ENCODE measurements at places on chromosomes 7 and 10. TPM values are rescaled to one million over a fixed set of nuclear protein-coding genes. Genes with fewer than 3 reads are reported as not detected.

OR2A12 gene
- not detected for total RNA-seq

PILRA gene
- total RNA-seq: 3.6 TPM

GRCh38 chr7:134757938-134758337 lies 21.5 kb upstream of the CALD1 start:
- no peak for DNase-seq

GRCh38 chr10:15821046-15821683 lies 39.1 kb downstream of the MINDY3 start:
- DNase-seq: no peak

DNA sequence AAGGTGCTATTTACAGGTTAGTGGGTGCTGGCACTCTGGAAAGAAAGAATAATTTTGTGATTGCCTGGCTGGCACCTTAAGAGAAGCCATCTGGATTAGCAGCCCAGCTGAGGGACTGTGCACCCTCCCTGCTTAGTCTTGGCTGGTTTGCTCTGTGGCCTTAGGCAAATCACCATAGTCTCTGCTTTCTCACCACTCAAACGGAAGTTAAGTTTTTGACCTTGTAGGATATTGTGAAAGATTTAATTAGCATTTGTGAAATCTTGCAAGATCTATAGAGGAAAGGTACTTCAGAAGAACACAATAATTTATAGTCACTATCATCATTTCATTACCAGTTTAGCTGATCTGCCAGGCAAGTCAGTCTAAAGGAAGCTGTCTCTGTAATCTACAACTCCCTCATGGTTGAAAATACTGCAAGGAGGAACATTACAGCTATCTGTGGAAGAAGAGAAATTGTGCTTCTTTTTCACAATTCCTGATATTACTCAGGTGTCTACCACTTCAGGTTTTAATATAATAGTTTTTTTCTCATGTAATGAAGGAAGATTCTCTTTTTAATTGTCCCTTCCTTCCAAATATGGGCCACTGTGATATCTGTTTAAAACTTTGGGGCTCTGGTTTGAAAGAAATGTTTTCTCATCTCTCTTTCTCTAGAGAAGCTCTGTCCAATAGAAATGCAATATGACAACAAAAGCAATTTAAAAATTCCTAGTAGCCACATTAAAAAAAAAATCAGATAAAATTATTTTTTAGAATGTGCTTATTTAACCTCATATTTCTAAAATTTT lies 219.6 kb downstream of the PTEN start:
- DNase-seq: no peak

GRCh38 chr10:64191286-64191685 lies 670.1 kb downstream of the REEP3 start:
- no peak for DNase-seq

DNA sequence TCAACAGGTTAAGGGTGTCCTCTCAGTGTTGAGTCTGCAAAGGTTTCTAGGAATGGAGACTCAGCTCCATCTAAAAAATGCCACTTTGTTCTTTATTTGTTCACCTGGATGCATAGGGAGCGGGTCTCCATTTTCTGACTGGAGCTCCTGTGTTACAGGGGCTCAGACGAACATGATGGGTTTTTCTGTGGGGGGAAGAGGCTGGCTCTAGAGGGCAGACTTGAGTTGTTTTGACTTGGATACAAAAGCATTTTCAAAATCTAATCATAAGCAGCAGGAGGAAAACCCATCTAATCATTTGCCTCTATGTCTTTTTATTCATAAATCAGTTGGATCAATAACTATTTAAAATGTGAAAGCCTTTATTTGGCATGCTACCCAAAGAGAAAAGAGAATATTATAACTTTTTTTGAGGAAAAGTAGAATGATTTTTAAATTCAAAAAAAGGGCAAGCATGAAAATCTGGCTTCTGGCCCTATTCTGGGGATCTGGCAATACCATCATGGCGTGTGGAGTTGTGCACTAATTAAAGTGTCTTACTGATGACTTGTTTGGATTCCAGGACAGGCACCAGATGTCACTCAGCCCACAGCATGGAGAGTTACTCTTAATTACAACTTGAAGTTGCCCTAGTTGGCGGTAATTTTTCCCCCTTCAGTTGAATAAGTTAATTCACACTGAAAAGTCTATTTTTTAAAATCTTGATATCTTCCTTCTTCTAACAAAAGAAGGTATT lies 594.9 kb downstream of the REEP3 start:
- no peak for DNase-seq

Data from Right ventricle myocardium superior (tissue), 1 donor.